ENCODE measurements at places on chromosomes 4 and X.

DNA sequence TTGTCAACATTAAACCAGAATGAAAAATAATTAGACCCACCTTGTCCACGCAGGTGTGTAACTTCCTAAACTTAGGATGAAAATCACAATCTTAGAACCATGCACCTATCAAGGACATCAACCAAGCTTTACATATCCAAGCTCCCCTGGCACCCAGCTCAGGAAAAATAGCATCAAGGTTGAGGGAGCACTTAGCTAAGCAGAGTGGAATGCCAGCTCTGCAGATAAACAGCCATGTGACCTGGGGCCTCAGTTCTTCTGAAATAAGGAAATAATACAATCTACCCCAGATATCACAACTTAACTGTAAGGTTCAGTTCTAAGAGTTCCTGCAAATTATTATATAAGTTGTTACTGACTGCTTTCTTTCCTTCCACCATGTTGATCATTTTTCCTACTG lies 64.7 kb downstream of the DHX15 start:
- no peak for DNase-seq

DNA sequence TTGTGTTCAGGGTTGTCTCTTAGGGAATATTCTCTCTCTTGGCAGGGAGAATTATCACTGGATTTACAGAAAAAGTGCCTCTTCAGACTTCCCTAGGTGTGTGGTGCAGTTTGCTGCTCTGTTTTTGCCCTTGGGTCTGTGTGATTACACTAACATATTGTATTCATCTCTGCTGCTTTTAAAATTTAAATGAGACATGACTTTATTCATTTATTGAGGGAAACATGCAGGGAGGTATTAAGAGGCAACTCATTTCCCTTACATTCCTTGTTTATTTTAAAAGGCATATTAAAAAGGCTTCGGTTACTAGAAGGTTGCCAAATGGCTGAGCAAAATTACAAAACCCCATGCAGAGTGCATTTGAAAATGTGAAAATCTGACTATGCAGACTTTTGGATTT lies 135.1 kb upstream of the GEMIN8 start:
- no peak for DNase-seq

DNA sequence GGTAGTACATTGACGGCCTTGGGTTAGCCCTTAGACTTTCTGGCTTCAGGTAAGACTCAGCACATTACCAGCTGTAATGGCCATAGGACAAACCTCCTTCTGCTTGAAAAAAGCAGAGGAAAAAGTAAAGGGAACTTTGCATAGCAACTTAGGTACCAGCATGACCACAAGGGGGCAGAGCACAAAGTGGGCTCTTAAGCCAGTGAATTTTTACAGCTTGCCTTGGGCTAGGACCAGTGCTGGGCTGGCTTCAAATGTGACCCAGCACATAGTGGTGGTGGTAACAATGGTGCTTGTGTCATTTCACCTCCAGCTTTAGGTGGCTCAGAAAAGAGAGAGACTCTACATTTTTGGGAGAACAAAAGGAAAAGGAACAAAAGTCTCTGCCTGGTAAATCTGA lies 66.1 kb downstream of the KLHL4 start:
- no peak for DNase-seq

DNA sequence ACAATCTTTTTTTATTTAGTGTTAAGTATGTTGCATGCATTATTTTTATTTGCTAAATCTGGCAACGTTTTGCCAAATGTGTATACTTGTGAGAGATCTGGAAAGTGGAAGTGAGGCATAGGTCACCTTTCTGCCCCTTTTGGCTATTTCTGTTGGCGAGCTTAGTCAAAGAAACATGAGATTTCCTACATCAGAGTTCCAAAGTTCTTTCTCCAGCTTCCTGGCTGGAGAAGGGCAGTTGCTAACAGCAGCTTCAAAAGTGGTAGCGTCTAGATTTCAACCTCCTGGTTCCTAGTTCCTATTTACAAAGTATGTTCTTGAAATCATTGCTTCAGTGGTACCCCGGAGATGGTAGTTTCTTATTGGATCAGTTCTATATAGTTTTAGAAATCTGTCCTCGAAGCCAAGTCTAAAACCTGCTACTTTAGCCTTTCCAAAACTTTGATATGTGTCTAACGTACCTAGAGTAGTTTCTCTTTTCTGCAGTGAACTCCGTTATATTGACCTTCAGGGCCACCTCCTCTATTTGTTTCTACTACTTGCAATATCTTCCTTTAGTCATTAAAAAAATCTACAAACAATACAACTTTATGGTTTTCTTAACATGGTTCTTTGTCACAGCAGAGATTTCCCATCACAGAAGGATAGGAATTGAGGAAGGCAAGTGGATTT lies 455.8 kb upstream of the FTHL17 start:
- DNase-seq: no peak

DNA sequence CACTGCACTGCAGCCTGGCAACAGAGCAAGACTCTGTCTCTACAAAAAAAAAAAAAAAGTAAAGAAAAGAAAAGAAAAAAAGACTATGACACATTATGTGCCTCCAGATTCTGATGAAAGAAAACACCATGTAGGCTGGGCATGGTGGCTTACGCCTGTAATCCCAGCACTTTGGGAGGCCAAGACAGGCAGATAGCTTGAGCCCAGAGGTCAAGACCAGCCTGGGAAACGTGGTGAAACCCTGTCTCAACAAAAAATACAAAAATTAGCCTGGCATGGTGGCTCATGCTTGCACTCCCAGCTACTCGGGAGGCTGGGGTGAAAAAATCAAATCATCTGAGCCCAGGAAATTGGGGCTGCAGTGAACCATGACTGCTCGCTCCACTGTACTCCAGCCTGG lies 19.4 kb downstream of the THOC2 start:
- DNase-seq: no peak

GRCh38 chrX:2507196-2507595 lies 6.4 kb upstream of the DHRSX start:
- no peak for DNase-seq

DNA sequence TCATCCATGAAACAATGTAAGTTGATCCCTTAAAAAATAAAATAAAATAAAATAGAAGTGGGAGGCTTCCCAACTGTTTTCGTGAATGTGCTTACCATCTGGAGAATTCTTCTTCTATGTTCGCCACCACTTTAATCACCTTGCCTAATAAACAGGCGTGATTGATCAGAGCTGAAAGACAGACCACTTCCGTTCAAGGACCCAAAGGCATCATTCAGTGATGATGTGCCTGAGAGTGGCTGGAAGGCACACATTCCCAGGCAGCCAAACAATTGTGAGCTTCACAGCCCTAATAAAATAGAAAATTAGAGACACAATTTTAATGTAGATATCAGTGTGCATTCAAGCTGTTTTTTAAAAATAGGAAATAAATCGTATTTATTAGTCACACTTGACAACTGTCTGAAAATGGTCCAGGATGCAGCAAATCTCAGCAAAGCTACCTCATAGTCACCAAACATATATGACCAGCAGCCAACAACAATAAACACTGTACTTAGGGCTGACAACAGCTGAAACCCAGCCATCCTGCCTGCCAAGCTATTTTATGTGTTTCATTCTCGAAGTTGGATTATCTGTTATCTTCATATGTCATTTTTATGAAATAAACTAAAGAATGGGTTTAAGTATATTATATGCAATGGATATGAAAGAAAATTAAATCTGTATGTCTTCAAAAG lies 163.2 kb upstream of the FAM9B start:
- DNase-seq: no peak

- no peak for DNase-seq
Observed at GRCh38 chr4:63020661-63021060, 1388.6 kb downstream of the TECRL start.
